ENCODE measurements at places on chromosomes 5 and 9. TPM values are rescaled to one million over a fixed set of nuclear protein-coding genes. Genes with fewer than 3 reads are reported as not detected.

Gene SLC46A2
- total RNA-seq: not detected

- H3K4me1 ChIP-seq: peaks cover 3% of the 10 kb centered on the region
- no peak overlapping the region for H3K27ac ChIP-seq
- no peaks in the 10 kb centered on the region for H3K27me3 ChIP-seq
- no peak overlapping the region for H3K4me3 ChIP-seq
Measured at GRCh38 chr5:136086783-136087566, 45.7 kb upstream of the SMAD5 start.

Gene ANKRD18A
- not detected for total RNA-seq

Gene ADAMTSL1
- 27.9 TPM for total RNA-seq

- H3K27me3 ChIP-seq: no peaks in the 10 kb centered on the region
- no peak overlapping the region for H3K4me3 ChIP-seq
- no peaks in the 10 kb centered on the region for H3K4me1 ChIP-seq
- H3K36me3 ChIP-seq: no peaks in the 10 kb centered on the region
- no peak for DNase-seq
Measured at GRCh38 chr5:180367991-180368390, 14.9 kb upstream of the GFPT2 start.

- no peak overlapping the region for H3K4me3 ChIP-seq
- H3K36me3 ChIP-seq: no peaks in the 10 kb centered on the region
- peaks cover 4% of the 10 kb centered on the region for H3K27me3 ChIP-seq
- H3K4me1 ChIP-seq: no peaks in the 10 kb centered on the region
- DNase-seq: no peak
Measured at GRCh38 chr9:130371196-130371966, 73.4 kb upstream of the ASS1 start.

- peaks cover 47% of the 10 kb centered on the region for H3K4me1 ChIP-seq
- no peak for DNase-seq
- H3K27me3 ChIP-seq: no peaks in the 10 kb centered on the region
Measured at GRCh38 chr5:39396843-39397242, 27.9 kb downstream of the DAB2 start.

DNA sequence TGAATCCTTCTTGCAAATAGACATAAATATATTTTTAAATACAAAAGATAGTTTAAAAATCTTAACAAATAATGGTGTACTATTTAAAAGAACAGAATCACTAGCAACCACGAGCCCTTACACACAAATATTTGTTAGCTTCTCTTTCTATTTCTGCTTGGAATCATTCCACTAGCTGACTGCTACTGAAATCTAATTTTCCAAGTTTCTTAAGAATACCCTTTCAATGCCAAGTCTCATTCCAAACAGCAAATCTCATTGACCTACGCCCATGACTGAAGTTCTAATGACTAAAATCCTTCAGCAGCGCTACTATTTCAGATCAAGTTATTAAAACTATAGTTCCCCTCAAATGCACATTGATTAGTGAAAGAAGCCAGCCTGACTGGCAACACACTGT is 13.2 kb upstream of the PPP1R2B start:
- H3K27ac ChIP-seq: no peak overlapping the region
- H3K4me3 ChIP-seq: no peak overlapping the region
- H3K27me3 ChIP-seq: no peaks in the 10 kb centered on the region
- H3K4me1 ChIP-seq: no peaks in the 10 kb centered on the region
- DNase-seq: no peak

Gene ADAMTS12
- total RNA-seq: 10.7 TPM

Gene NEURL1B
- 6.1 TPM for total RNA-seq

Gene PCDHGC4
- 3.0 TPM for total RNA-seq

GRCh38 chr9:91144769-91145168 is 216.9 kb downstream of the AUH start:
- H3K4me1 ChIP-seq: no peaks in the 10 kb centered on the region
- peak overlapping the region; percentile 24 for H3K27ac ChIP-seq
- no peak for DNase-seq
- H3K4me3 ChIP-seq: no peak overlapping the region

GRCh38 chr5:32541241-32541640 is 44.1 kb upstream of the SUB1 start:
- no peak overlapping the region for H3K4me3 ChIP-seq
- DNase-seq: peak; percentile 48
- no peak overlapping the region for H3K27ac ChIP-seq
- H3K4me1 ChIP-seq: no peaks in the 10 kb centered on the region
- H3K27me3 ChIP-seq: no peaks in the 10 kb centered on the region
- no peaks in the 10 kb centered on the region for H3K36me3 ChIP-seq

- no peak for DNase-seq
- H3K27me3 ChIP-seq: no peaks in the 10 kb centered on the region
- peaks cover 37% of the 10 kb centered on the region for H3K4me1 ChIP-seq
- peak overlapping the region; percentile 82 for H3K27ac ChIP-seq
- no peak overlapping the region for H3K4me3 ChIP-seq
- peaks cover 2% of the 10 kb centered on the region for H3K36me3 ChIP-seq
Measured at GRCh38 chr9:127918183-127919107, 1.6 kb upstream of the ST6GALNAC4 start.

GRCh38 chr9:93525476-93525875 is 50.9 kb upstream of the PHF2 start:
- peaks cover 13% of the 10 kb centered on the region for H3K36me3 ChIP-seq
- no peaks in the 10 kb centered on the region for H3K27me3 ChIP-seq
- no peak overlapping the region for H3K4me3 ChIP-seq

- no peak for DNase-seq
- no peak overlapping the region for H3K4me3 ChIP-seq
- no peak overlapping the region for H3K27ac ChIP-seq
- H3K4me1 ChIP-seq: no peaks in the 10 kb centered on the region
- no peaks in the 10 kb centered on the region for H3K27me3 ChIP-seq
- H3K36me3 ChIP-seq: no peaks in the 10 kb centered on the region
Measured at GRCh38 chr5:93642526-93642925, 59.5 kb downstream of the NR2F1 start.

Gene CAPSL
- total RNA-seq: 0.33 TPM

Gene CCDC183
- total RNA-seq: 1.0 TPM

DNA sequence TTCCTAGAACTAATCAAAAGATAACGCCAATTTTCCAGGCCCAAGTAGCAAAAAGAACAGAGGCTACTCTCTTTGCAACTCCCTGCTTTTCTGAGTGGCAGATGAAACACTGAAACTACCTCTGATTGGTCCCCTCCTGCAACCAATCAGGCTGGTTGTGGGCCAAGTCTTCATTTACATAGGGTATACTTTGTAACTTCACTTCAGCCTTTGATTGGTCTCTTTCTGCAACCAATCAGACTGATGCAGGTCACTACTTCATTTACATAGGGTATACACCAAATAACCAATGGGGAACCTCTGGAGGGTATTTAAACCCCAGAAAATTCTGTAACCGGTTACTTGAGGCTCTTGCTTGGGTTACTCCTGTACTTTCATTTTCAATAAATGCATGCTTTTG is 289.6 kb downstream of the MED10 start:
- no peak for DNase-seq
- no peaks in the 10 kb centered on the region for H3K4me1 ChIP-seq
- no peak overlapping the region for H3K27ac ChIP-seq
- H3K4me3 ChIP-seq: no peak overlapping the region
- no peaks in the 10 kb centered on the region for H3K36me3 ChIP-seq

Gene IFNK
- not detected for total RNA-seq

GRCh38 chr5:56692359-56693219 is 122.8 kb upstream of the MAP3K1 start:
- H3K4me3 ChIP-seq: no peak overlapping the region
- no peaks in the 10 kb centered on the region for H3K27me3 ChIP-seq
- DNase-seq: no peak
- no peak overlapping the region for H3K27ac ChIP-seq
- H3K4me1 ChIP-seq: no peaks in the 10 kb centered on the region
- no peaks in the 10 kb centered on the region for H3K36me3 ChIP-seq

DNA sequence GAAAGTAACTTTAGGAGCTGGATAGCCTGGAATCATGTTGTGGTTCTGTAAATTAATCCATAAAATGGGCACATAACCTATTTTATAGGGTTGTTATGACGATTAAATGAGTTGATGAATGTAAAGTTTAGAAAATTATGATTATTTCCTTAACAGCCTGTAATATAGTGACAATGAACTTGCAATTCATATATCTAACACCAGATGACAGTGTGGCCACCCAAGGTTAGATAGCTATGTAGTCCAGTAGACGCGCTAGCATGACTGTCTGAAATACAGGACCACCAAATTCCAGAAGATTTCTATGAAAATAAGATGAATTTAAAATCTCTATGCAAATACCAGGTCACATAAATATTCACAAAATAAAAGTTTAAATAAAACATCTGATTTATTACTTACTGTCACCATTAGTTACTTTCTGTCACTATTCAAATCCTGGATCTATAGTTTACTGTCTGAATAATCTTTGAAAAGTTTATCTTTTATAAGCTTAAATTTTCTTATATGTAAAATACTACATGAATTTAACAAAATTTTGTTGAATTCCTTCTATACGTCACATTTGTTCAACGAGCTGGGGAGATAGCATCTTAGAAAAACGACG is 26.1 kb upstream of the MACIR start:
- no peaks in the 10 kb centered on the region for H3K36me3 ChIP-seq
- no peaks in the 10 kb centered on the region for H3K27me3 ChIP-seq
- H3K4me3 ChIP-seq: no peak overlapping the region
- DNase-seq: peak; percentile 63

Gene IGFBPL1
- not detected for total RNA-seq

Gene NEUROG1
- total RNA-seq: not detected

- DNase-seq: no peak
- no peak overlapping the region for H3K27ac ChIP-seq
- H3K36me3 ChIP-seq: no peaks in the 10 kb centered on the region
- H3K4me1 ChIP-seq: no peaks in the 10 kb centered on the region
- no peak overlapping the region for H3K4me3 ChIP-seq
- peaks cover 4% of the 10 kb centered on the region for H3K27me3 ChIP-seq
Measured at GRCh38 chr5:133321833-133322420, 270.1 kb downstream of the HSPA4 start.

GRCh38 chr9:137168573-137168903 is 1.3 kb downstream of the LRRC26 start:
- no peak overlapping the region for H3K4me3 ChIP-seq
- no peak overlapping the region for H3K27ac ChIP-seq
- no peak for DNase-seq
- no peaks in the 10 kb centered on the region for H3K4me1 ChIP-seq
- H3K36me3 ChIP-seq: no peaks in the 10 kb centered on the region

Gene KCNMB1
- not detected for total RNA-seq

GRCh38 chr9:114181607-114182409 is 26.5 kb downstream of the COL27A1 start:
- peaks cover 3% of the 10 kb centered on the region for H3K36me3 ChIP-seq
- H3K27me3 ChIP-seq: no peaks in the 10 kb centered on the region
- peak overlapping the region; percentile 61 for H3K27ac ChIP-seq
- no peak for DNase-seq

- no peak overlapping the region for H3K4me3 ChIP-seq
- no peaks in the 10 kb centered on the region for H3K4me1 ChIP-seq
- no peak for DNase-seq
- H3K27me3 ChIP-seq: no peaks in the 10 kb centered on the region
- H3K27ac ChIP-seq: no peak overlapping the region
- no peaks in the 10 kb centered on the region for H3K36me3 ChIP-seq
Measured at GRCh38 chr5:63101870-63102269, 523.3 kb downstream of the LRRC70 start.

- H3K4me1 ChIP-seq: peaks cover 36% of the 10 kb centered on the region
- H3K27ac ChIP-seq: peak overlapping the region; percentile 97
- H3K4me3 ChIP-seq: no peak overlapping the region
- no peaks in the 10 kb centered on the region for H3K36me3 ChIP-seq
- DNase-seq: peak; percentile 92
Measured at GRCh38 chr5:173456751-173457171, 128.5 kb upstream of the STC2 start.

Gene ARSB
- 10.1 TPM for total RNA-seq

GRCh38 chr5:57383093-57383861 is 99.3 kb downstream of the ACTBL2 start:
- H3K27me3 ChIP-seq: no peaks in the 10 kb centered on the region
- peak; percentile 96 for DNase-seq
- H3K36me3 ChIP-seq: no peaks in the 10 kb centered on the region

DNA sequence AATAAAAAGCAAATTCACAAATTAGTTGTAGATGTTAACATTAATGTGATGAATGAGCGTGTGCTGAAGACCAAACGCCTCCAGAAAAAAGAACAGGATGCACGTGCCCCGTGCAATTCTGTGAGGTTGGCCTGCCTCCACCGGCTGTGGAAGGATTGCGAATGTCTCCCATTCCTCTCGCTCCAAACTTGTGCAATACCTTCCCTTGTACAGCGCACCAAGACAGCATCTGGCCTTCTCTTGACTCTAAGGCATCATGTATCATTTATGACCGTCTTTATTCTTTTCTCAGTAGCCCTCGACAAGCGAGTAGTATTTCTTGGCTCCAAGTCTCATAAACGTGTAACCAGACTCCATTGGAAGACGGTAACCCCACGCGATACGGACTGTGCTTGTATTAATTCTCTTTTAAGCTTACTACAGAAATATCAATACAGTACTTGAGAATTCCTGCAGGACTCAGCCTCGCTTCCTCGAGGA is 1.5 kb upstream of the TESK1 start:
- DNase-seq: peak; percentile 68
- H3K4me3 ChIP-seq: peak overlapping the region; percentile 75

Gene ARID3C
- under 0.01 TPM for total RNA-seq

Gene PAEP
- not detected for total RNA-seq

DNA sequence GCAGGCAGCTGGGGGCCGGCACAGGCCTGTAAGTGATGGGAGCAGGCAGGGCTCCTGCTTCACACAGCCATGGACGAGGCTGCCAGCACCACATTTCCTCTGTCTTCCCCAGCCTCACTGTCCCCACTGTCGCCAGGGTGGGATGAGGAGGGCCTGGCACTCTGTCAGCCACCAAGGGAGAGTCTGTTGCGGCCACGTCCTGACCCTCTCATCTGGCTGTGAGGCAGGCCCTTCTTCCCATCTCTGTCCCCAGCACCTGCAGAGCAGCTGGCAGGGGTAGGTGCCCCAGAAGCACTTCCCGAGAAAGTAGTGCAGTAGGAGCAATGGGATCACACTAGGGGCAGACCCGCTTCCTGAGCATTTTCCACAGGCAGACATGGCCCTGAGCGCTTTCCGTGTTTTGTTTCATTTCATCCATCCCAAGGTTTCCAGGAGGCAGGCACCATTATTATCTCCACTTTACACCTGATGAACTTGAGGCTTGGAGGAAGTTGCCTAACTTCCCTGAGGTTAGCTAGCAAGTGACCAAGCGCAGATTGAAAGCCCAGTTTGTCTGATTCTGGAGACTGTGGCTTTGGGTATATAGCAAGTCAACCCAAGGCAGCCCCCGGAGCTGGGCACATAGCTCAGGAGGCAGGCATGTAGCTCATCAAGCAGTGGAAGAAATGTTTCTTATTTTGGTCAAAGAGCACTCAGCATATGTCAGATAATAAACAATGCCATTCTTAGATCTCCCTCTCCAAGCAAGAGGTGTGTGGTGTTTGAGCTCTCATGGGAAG is 202.4 kb downstream of the DAB2IP start:
- H3K36me3 ChIP-seq: no peaks in the 10 kb centered on the region
- no peak overlapping the region for H3K4me3 ChIP-seq
- H3K27ac ChIP-seq: no peak overlapping the region
